ENCODE measurements at places on chromosomes 7 and 10.
A peak's percentile ranks its signal among the peaks of the same experiment; 100 is the strongest.

DNA sequence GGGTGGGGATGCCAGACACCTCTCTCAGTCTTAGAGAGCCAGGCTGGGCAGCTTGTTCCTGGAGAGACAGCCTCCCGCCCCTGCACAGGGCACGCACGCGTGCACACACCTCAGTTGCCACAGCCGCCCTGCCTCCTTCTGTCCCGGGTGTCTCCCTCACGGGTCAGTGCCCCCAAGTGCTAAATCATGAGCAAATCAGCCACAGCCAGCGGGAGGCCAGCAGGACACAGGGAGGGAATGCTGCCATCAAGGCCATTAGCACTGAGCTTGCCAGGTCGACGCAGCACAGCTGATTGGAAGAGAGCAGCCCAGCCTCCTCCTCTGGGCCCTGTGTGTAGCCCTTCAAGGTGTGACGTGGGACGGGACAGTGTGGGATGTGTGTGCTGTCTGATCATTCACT lies 130.4 kb downstream of the CDH23 start:
- DNase-seq, result no peak

DNA sequence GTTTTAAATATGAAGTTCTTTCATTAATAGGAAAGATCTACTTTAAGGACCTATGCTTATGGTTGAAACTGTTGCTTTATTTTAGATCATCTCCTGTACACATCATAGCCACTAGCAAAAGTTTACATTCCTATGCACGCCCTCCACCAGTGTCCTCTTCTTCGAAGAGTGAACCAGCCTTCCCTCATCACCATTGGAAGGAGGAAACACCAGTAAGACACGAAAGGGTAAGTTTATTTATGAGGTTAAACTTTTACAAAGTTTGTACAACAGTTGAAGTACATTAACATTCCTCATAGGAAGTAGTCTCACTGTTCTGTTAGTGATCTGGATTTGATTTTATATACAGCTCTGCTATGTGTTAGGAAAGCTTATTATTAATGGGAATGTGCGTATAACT lies 16.9 kb downstream of the HBP1 start:
- DNase-seq, result no peak

DNA sequence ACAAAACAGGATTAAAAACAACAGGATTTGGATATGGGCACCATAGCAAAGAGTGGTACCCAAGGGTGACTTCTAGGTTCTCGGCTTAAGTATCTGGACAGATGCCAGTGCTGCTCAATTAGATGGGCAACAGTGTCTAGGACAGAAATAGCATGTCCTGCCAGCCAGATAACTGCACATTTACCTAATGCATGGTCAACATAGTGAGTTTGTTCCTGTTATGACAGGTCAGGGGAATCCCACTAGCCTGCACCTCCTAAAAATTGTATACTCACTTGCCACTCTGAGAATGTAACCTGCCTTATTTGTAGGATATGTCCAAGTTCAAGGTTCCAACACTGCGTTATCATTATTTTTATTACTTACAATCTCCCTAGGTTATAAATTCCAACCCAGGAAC lies 471.7 kb downstream of the GRM8 start:
- no peak for DNase-seq

DNA sequence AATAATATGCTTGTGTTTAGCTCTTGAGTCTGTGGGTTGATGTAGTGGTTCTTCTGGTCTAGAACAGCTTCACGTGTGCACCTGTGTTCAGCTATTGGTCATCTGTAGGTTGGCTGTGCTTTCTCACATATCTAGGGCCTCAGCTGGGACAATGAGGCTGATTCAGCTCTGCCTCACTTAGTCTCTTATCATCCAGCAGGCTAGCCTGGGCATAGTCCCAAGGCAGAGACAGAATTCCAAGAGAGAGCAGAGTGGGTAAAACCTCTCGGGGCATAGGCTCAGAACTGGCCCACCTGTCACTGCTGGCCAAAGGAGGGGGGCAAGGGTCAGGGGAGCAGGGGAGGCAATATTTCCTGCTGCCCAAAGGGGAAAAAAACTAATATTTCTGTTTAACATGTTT lies 32.0 kb upstream of the MXI1 start:
- DNase-seq, result no peak

GRCh38 chr10:3472287-3473051 lies 299.9 kb upstream of the PITRM1 start:
- DNase-seq, result no peak

- DNase-seq, result no peak
Measured at GRCh38 chr10:3774018-3774813, 10.8 kb downstream of the KLF6 start.

DNA sequence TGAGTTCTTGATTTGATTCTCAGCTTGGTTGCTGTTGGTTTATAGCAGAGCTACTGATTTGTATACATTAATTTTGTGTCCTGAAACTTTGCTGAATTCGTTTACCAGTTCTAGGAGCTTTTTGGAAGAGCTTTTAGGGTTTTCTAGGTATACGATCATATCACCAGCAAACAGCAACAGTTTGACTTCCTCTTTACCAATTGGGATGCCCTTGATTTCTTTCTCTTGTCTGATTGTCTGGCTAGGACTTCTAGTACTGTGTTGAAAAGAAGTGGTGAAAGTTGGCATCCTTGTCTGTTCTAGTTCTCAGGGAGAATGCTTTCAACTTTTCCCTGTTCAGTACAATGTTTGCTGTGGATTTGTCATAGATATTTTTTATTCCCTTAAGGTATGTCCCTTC lies 86.2 kb downstream of the PLXDC2 start:
- DNase-seq, result no peak

DNA sequence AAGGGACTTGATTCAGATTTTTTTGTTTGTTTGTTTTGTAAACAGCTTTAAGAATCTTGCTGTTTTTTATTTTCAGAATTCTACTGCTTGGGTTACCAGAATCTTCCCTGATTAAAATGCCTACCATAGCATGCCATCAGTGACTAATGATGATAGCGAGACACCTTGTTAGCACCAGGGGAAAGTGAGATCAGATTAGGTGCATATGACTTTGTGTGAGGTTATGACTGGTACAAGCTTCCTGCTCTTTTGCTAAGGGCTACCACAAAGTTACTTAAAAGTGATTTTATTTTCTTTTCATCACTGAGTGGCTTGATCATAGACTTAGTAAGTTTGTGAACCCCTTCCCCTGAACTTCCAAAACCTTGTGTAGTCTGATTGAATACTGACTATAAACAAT lies 93.5 kb downstream of the SND1 start:
- no peak for DNase-seq

DNA sequence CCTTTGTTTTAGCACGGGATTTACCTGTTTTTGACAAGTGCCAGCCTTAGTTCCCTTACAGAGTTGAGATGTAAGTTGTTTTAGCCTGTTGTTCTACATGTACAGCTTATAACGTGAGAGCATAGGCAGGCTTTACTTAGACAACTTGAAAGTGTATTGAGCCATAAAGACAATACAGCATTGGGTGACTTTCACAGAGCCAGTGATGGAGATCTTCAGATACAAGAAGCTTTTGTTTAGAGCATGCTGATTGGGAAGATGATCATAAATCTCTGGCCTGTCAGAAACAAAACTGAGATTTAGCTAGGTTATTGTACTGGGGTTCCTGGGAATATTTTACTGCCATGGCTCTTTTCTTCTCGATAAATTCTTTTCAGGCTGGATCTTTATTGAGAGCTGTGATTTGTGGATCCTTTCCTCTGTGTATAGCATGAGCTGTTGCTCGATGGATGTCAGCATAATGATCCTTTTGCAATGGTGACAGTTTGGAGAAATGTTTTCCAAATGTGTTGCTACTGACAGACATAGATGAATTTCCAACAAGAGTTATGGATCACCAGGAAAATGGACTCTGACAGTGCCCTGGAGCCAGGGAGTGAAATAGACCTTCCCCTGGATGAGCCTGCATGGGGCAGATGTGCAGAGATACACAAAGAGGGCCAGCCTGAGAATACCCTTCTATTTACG lies 30.2 kb downstream of the LHFPL3 start:
- no peak for DNase-seq

DNA sequence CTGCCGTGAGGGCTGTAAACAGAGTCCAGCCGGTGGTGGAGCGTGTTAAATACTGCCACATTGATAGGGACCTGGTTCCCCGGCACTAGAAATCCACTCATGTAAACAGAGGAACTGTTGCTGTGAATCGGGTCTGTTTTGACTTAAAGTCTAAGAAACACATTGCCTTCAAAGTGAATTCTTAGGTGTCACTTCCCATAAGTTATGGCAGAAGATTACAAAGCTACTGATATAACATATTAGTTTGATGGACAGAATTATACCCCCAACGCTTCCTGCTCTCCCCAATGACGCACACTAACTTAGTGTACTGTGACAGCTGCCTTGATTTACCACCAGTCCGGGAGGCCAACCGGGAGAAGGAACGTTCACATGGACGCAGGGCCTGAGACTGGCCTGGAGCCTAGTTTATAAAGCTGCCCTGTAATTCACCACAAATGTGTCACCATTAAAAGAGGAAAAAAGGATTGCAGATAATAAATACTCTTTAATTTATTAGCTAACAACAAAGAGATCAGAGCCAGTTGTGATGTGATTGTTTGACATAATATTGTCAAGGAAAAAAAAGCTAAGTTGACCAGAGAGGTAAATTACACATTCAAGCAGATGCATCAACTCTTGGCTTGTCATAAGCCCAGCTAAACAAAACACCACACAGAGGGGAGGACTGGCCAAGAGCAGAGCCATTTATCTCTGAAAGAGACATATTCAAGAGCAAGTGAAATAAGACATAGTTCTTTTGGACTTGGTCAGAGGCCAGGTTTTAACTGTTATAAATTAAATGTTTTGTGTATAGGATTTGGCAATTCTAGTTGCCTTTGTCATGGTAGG lies 820.6 kb downstream of the LRMDA start:
- no peak for DNase-seq

DNA sequence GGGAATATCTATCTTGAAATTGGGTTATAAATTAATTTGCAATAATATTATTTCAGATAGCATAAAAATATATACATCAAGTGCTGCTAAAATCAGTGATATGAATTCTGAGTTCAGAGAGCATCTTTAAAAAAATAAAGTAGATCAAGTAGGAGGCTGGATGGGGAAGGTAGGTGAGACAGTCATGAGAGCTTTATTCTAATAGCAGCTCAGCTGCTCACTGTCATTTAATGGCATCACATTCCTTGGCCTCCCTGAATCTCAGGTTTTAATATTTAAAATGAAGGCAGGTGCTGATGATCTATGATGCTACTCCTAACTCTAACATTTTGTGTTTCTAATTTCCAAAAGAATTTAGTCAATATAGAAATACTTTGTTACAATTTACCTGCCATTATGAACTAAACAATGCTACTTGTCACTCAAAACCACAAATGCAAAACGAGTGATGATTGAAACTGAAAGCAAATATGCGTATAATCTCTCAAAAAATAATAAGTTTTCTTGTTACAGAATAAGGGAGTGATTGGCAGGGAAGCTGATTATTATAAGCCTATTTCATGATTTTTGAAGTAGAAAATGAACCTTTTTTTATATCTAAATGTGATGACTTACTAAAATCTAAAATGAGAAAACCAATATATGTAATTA lies 147.6 kb upstream of the CSTF2T start:
- no peak for DNase-seq

DNA sequence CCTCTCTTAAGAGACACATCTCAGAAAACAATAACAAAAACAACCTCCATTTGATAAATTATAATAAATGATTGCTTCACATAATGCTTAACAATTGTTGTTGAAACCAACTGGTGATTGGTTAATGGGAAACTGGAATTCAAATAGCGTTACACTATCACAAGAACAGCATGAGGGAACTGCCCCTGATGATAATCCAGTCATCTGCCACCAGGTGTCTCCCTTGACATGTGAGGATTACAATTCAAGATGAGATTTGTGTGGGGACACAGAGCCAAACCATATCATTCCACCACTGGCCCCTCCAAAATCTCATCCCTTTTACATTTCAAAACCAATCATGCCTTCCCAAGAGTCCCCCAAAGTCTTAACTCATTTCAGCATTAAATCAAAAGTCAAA lies 375.9 kb downstream of the BMPER start:
- DNase-seq, result no peak

DNA sequence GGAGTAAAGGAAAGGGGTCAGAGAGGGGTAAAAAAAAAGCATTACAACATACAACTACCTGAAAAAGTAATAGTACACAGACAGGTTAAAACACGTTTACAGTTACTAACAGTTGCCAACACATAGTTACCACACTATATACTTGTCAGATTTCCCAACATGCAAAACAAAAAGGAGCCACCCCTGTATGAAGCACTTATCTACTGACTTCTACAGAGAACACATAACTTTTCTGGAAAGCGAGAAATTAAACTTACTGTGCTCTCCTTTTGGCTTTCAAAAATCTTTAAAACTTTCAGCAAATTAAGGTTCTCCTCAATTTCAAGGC lies 2.1 kb downstream of the ABI1 start:
- DNase-seq, result no peak

DNA sequence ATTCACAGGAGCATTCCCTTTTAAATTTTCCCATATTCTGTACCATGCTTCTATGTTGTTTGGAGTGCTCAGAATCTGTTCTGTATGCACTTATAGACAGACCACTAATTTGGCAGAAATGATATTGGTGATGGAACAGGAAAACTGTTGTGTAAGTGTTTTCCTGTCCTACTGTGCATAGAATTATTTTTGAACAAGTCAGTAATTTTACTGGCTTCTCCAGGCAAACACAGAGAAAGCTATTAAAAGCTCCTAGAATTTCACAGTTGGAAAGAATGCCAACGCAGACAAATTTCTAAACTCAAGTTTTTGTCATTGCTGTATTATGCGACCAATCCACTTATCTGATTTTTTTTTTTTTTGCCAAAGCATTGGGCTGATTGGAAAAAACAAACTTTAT lies 55.7 kb downstream of the ANKMY2 start:
- no peak for DNase-seq

DNA sequence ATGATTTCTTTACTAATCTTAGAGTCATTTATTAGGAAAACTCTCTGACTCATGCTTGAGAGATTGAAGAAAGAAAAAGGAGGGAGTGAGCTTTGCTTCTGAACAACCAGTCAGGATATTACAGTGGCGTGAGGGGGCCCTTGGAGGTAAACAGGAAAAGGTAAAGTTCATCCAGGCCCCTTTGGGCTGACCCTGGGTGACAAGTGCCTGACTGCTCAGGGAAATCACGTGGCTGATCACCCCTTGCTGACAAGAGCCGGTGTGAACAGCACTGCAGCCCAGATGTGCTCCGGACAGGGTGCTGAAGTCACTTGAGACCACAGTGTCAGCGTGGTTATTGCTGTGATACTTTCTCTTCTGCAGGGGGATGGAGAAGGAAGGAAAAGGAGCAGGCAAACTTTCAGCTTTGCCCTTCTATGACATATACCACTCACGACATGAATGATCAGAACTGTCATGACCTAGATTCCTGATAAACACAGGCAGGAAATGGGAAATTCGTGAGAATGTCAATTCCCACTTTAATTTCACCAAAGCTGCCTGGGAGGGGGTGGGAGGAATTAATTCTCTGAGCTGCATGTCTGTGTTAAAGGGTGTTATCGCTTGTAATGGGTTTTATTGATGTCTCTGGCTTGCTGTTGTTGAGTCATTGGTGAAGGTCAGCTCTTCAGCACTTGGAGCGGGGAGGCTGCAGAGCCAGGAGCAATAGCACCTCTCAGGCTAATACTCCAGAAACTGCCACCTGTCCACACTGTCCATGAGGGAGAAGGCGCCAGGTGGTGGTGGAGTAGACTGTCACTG lies 139.8 kb upstream of the AOAH start:
- peak; percentile 40 for DNase-seq
